ENCODE measurements at places on chromosomes 1 and 21.
A peak's percentile ranks its signal among the peaks of the same experiment; 100 is the strongest.

GRCh38 chr1:1753607-1754005 is 24.7 kb downstream of the NADK start:
- DNase-seq, result no peak
- peaks cover 3% of the 10 kb centered on the region for H3K4me1 ChIP-seq
- H3K27ac ChIP-seq, result no peak overlapping the region
- H3K4me3 ChIP-seq, result no peak overlapping the region
- H3K27me3 ChIP-seq, result no peaks in the 10 kb centered on the region

DNA sequence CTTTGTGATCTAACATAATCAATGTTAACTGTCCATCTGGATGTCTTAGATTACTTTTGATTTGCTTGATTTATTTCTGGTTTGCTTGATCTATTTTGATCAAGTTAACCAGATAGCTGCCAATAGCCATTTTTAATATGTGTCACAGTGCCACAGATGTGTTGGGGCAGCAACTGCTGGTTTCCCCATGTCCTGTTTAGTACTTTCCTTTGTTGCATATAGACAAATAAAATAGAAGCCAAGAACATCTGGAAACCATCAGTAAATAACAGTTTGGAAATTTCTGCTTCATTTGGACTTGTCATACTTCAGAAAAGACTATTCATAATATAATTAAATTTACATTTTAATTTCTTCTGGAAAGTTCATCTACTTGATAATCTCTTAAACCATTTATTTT is 145.6 kb upstream of the C21orf91 start:
- no peaks in the 10 kb centered on the region for H3K36me3 ChIP-seq
- H3K27me3 ChIP-seq, result no peaks in the 10 kb centered on the region
- no peaks in the 10 kb centered on the region for H3K4me1 ChIP-seq
- H3K4me3 ChIP-seq, result no peak overlapping the region
- DNase-seq, result no peak
- H3K27ac ChIP-seq, result no peak overlapping the region

GRCh38 chr1:173224280-173224892 is 17.3 kb upstream of the TNFSF4 start:
- H3K4me3 ChIP-seq, result no peak overlapping the region
- peaks cover 6% of the 10 kb centered on the region for H3K4me1 ChIP-seq
- H3K36me3 ChIP-seq, result no peaks in the 10 kb centered on the region
- H3K27me3 ChIP-seq, result no peaks in the 10 kb centered on the region
- no peak for DNase-seq

DNA sequence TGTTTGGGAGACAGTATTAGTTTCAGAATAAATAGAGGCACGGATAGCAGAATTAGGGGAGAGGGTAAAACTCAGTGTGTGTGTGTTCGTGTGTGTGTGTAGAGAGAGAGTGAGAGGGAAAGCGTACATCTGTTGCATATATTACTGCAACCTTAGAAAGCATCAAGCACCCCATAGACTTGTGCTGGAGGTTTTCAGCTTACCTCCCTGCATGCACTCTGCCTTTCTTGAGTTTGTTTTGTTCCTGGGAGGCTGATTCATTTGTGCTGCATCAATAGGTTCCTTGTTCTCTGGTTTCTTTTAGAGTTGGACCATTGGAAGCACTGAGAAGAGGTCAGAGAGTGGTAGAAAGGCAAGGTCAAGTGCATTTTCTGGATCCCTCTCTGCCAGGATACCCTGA is 104.4 kb upstream of the KCNK1 start:
- no peaks in the 10 kb centered on the region for H3K36me3 ChIP-seq
- H3K27ac ChIP-seq, result no peak overlapping the region
- H3K4me1 ChIP-seq, result no peaks in the 10 kb centered on the region

DNA sequence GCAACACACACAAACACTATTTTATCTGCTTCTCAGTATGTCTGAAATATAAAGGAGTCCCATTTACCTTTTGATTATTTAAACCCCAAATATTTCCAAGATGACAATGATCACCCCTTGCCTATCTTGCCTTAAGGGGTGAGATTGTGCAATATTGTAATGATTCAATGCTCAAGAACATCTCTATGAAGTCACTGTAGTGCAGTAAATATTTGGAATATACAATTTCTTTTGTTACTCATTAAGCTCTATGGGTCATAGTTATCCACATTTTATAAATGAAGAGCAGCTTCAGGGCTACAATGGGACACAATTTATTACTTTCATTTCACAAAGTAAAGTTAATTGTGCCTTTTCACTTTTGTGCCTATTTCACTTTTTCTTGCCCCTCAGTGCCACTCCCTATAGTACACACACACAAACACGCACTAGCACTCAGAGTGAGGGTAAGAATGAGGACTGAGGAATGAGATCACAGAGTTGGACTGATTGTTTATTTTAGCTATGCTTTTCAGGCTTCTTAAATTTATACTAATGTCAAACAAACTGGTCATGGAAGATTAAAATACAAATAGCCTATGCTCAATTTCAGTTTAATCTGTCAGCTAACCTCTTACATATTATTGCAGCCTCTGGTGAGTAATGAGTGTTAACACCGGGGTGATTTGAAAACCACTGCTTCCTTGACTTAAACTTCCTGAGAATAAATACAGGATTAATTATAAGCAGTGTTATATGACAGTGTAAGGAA is 521.0 kb upstream of the B3GALT2 start:
- DNase-seq, result peak; percentile 33
- H3K4me3 ChIP-seq, result no peak overlapping the region
- peaks cover 9% of the 10 kb centered on the region for H3K4me1 ChIP-seq
